ENCODE measurements at places on chromosomes 5 and 9.

- no peak for DNase-seq
These were observed 106.1 kb upstream of the C9orf72 start for GRCh38 chr9:27679338-27679737.

DNA sequence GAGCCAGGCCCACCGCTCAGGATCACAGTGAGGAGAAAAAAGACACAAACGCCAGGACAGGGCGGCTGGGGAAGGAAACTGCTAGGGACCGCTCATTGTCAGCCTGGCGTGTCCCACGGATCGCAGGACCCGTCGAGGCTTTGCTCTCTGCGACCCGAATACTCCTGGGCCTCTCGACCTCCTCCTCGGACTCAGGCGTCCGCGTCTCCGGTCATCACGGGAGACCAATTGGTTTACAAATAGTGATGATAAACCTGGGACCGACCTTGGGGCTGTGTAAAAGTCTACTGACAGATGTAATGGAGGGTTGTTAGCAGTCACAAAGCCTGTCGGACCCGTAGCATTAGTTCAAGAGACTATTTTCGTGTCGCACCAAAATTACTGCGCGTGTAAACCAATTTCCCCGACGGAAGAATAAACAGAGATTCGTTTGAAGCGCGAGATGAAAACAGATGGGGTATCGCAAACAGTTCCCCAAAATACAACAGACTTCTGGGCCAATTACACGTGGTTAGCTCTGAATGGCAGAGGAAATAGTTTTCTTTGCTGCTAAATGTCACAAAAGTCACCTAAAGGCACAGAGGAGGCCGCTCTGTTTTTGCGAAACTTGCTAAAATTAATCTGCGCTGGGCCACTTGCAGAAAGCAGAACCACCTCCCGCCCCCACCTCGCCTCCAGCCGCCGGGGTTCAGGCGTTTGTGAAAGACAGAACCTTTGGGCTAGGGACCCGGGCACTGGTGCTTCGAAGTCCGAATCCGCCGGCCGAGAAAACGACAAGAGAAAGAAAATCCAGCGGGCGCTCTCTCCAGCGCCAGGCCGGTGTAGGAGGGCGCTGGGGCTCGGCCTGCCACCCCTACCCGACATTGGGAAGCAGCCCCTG, 67.6 kb downstream of the FOXD1 start:
- no peak for DNase-seq

GRCh38 chr9:80223897-80224296, 652.1 kb downstream of the TLE4 start:
- no peak for DNase-seq

DNA sequence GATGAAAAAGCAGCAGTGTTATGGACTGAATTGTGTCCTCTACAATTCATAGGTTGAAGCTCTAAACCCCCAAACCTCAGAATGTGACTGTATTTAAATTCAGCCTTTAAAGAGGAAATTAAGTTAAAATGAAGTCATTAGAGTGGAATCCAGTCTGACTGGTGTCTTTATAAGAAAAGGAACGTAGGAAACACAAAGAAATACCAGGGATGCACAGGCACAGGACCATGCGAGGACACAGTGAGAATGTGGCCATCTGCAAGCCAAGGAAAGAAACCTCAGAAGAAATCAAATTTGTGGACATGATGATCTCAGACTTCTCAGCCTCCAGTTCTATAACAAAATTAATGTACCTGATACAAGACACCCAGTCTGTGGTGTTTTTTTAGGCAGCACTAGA, 971.2 kb upstream of the CDH9 start:
- no peak for DNase-seq

- no peak for DNase-seq
These were observed 316.5 kb downstream of the ASTN2 start for GRCh38 chr9:117098331-117098730.

GRCh38 chr5:10533226-10533625, 30.6 kb upstream of the ANKRD33B start:
- no peak for DNase-seq

GRCh38 chr9:135179976-135180375, 92.5 kb downstream of the OLFM1 start:
- no peak for DNase-seq

DNA sequence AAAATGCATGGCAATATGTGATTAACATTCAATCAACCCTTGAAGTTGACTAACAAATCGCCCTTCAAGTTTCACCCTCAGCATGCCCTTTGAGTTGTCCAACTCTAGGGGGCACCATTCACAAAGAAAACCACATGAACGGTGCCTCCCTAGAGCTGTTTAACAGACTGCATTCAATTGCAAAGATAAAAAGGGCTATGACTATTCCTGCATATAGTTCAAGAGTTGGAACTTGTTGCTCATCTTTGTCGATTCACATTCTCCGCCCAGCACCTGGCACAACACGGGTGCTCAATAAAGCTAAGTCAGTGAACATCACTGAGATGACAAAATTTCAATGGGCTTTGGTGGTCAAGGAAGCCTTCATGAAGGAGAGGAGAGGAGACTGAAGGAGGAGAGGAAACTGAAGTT, 69.6 kb upstream of the SLC30A5 start:
- DNase-seq: no peak

DNA sequence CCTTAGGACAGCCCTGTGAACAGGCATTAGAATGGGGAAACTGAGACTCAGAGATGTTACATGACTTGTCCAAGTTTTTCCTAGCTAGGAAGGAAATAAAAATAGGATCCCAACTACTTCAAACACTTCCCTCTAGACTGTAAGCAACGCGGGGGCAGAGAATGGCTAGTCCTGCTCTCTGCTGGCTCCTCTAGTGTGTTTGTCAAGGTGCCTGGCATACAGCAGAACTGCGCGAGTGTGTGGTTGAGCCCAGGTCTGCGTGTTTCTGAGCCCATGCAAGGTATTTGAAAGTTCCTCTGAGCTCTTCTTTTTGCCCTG, 152.5 kb downstream of the MACROH2A1 start:
- DNase-seq: no peak

DNA sequence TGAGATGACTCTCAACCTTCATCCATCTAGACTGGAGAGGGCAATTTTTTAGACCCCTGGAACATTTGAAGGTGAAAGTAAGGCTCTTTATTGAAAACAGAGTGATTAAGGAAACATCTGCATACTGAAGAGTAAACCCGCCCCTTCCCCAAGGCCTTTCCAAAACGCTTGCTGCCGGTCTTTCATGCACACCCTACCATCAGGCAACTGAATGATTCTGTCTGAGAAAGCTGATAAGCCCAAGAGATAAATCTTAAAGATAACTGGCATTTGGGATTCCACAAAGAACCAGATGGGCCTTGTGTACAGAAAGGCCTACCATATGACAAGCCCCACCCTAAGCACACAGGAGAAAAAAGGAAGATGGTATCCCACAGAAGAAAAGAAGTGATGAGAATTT, 54.4 kb upstream of the PIK3R1 start:
- DNase-seq: no peak

GRCh38 chr5:7897014-7897600, 28.2 kb downstream of the MTRR start:
- DNase-seq: no peak

DNA sequence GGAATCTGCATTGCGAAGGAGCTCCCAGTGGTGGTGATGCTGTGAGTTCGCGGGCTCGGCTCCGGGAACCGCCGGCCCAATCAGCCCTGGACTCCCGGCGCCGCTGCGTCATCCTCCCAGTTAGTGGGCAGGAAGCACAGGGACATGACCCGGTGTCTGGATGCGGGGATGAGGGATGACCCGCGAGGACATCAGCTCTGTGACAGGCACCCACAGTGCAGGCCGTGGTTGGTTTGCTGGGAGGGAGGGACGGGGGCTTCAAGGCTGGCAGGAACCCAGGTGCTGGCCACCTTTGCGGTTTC, 996 bp downstream of the NXNL2 start:
- no peak for DNase-seq

- no peak for DNase-seq
These were observed 764 bp upstream of the BNIP1 start for GRCh38 chr5:173143567-173143966.

DNA sequence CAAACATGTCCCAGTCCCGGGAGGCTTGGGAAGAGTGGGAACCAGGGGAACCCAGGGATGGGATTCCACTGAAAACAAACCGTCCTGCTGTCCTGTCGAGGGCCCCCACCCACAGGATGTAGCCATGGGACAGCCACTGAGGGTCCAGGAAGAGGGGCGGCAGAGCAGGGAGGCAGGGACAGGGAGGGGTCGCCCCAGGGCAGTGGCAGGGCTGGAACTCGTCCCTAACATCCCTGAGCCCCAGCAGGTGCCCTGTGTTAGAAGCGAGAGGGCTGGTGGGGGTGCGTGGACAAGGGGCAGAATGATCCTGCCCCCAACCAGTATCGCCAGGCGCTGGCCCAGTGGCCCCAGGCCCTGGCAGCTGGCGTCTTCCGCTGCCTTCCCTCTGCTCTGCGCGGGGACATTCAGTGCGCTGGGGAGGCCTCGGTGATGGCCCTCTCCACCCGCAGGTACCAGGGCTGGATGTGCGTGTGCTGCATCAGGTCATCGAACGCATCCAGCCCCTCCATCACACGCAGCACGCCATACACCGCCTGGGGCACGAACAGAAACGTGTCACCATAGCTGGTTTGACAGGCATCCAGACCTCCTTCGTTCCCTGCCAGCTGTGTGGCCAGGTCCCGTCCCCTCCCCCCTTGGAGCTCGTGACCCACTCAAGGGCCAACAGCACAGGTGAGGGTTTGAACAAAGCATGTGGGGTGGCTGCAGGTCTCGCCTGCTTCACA, 6.6 kb downstream of the PTGES2 start:
- no peak for DNase-seq

- DNase-seq: no peak
These were observed 654.3 kb downstream of the CCDC171 start for GRCh38 chr9:16207161-16207560.

DNA sequence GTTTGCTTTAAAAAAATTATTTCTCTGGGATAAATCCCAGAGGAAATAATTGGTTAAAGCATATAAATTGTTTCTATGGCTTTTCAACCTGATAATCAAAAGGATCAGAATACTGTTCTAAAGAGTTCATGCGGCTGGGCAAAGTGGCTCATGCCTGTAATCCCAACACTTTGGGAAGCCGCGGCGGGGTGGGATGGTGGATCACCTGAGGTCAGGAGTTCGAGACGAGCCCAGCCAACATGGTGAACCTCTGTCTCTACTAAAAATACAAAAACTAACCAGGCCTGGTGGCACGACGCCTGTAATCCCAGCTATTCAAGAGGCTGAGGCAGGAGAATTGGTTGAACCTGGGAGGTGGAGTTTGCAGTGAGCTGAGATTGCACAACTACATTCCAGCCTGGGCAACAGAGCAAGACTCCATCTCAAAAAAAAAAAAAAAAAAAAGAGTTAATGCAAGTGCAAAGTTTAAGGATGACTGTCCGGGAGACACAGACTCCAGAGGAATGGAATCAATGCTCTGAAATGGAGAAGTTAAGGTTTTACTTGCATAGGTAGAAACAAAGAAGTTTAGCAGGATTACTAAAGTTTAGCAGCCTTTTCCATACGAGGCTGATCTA, 16.6 kb upstream of the GRHPR start:
- DNase-seq: no peak

DNA sequence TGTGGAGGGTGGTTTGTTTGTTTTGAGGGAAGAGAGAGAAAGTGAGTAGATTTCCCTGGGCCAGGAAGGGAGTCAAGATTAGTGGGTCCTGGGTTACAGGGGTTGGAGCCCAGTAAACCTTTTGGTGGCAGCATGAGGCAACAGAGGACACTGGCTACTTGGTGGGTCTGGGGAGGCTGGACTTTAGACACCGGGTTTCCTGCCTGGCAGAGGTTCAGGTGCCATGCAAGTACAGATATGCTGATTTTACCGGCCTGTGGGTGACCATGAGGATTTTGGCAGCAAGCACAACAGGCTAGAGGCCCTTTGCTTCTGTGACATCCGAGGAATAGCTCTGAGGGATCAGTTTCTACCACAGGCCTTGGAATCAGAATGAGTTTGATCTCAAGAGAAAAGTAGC, 18.9 kb downstream of the MAST4 start:
- DNase-seq: no peak

DNA sequence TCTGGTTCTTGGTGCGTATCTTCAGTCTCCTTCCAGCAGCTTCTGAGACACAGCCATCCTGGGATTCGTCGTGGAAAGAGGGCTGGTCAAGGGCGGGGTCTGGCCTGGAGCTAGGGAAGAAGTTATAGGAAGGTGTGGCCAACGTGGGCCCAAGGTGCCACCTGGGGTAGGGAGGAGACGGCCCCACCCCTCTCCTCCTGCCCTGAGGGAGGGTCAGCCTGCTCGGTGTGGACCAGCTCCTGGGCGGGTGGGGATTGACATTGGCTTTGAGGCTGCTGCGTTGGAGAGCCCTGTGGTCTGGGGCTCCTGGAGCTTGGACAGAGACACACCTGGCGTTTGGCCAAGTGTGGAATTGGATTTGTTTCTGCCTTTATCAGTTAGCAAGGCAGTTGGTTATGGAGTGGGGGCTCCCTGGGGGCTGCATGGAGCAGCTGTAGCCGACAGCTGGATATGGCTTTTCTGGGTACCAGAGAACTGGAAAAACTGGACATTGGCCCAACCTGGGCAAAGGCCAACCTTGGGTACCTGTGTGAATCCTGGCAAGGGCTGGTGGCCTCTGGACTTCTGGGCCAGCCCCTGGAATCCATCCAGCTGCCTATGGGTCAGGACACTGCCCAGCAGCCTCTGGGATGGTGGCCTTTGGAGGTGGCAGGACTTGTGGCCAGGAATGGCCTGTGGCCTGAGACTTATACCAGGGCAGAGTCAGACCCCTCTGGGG, 75.7 kb upstream of the PPP1R26 start:
- DNase-seq: no peak

DNA sequence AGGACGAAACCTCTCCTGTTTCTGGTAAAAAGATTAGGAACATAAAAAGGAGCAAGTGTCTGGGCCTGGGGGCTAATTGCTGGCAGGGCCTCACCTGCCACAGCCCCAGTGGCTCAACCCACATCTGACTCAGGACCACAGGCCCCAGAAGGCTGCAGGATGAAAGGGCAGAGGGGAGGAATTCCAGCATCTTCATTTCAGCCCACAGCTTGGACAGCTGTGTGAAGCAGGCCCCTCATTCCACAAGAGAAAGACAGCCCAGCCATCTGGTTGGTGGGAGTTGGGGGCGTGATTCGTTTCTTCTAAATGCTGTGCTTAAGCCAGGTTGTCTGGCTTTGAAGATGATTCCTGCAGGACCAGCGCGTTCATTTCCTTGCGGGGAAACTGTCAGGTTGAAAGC, 29.1 kb downstream of the NKX2-5 start:
- DNase-seq: no peak

- no peak for DNase-seq
These were observed 23.5 kb downstream of the GDNF start for GRCh38 chr5:37816331-37816730.

DNA sequence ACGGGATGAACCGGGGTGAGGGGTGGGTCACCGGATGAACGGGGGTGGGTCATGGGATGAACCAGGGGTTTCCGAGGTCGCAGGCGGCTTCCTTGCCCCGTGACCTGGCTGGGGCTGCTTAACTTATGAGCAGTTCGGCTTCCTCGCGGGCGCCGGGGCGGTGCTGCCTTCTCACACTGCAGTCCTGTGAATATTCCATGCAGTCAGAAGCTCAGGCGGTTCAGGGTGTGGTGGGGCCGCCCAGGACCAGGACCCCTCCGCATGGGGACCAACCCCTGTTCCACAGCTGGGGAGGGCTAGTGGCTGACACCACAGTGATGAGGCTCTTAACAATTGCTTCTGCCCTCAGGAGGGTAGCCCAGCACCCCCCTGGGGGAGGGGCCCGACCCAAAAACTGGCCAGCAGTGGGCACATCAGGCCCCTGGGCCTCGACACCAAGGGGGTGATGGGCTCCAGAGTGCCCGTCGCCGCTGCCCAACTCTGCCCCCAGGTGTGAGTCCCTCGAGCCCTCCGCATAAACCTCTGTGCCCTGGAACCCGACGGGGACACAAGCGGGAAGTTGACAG, 30.9 kb upstream of the SLC9A3 start:
- no peak for DNase-seq

- no peak for DNase-seq
These were observed 176.9 kb downstream of the RAB3C start for GRCh38 chr5:58759745-58760144.
